ENCODE measurements at places on chromosomes 4 and X. TPM values are rescaled to one million over a fixed set of nuclear protein-coding genes. Genes with fewer than 3 reads are reported as not detected.

The MAMLD1 gene
- total RNA-seq = 1.4 TPM

The MAGEB10 gene
- total RNA-seq = not detected

The SPACA5 gene
- not detected for total RNA-seq

The FATE1 gene
- total RNA-seq = 0.37 TPM

GRCh38 chr4:122542411-122543236, 78.2 kb downstream of the IL21 start:
- no peak for DNase-seq

GRCh38 chr4:177066746-177067145, 242.9 kb upstream of the NEIL3 start:
- DNase-seq = no peak

DNA sequence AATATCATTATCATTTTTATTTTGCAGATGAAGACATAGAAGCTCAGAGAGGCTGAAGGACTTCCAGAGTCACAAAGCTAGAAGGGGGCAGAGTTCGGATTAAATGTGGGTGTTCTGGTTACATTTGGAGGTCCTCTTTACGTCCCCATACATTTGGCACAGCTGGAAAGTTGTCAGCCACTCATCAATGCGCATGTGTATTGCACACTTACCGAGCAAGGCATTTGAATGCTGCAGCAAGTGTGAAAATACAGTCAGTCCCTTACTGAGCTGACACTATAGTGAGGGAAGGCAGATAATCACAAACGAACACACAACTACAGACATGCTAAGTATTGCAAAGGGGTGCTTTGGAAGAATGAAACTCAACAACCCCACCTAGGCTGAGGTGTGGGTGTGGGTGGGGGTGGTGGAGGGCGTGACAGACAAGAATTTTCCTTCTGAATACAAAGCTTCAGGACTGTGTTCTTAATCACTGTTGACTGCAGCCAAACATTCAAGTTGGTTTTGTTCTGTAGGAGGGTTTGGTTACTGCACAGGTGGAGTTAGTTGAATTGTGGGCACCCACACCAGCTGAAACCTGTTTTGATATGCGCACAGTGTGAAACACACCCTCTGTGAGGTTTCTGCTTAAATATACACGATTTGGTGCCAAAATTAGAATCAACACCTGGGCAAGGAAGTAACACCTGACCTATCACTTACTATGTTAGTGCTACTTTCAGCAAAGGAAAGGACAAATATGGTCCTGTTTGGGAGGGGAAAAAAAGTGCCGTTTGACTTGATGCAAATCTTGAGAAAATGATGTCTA, 72.4 kb downstream of the COQ2 start:
- DNase-seq = no peak

All from heart left ventricle (tissue), 16 donors.